Panc1 (cell line): ENCODE measurements at places on chromosomes 1 and 21.

DNA sequence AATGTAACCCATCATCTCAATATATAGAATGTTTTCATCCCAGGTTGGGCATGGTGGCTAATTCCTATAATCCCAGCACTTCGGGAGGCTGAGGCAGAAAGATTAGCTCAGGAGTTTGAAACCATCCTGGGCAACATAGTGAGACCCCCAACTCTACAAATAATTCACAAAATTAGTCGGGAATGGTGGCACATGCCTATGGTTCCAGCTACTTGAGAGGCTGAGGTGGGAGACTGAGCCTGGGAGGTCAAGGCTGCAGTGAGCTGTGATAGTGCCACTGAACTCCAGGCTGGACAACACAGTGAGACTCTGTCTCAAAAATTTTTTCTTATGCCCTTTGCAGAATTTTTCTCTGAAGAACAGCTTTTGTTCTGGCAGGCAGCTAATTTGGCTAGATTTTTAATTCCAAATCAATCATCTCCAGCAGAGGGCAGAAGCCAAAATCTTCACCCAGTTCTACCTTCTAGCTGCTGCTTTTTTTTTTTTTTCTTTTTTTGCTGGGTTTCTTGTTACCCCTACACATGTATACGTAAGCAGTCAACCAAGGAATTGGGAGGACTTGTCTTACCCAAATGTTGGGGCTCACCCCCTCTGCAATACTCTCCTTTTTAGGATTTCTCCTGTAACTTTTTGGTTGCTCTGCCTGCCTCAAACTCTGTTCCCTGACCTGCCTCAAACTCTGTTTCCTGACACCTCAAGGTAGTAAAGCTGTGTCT, 2.7 kb upstream of the RAD54L start:
- DNase-seq: no peak
- H3K4me1 ChIP-seq: peaks cover 16% of the 10 kb centered on the region
- H3K27me3 ChIP-seq: no peaks in the 10 kb centered on the region
- H3K27ac ChIP-seq: no peak overlapping the region
- no peak overlapping the region for H3K4me3 ChIP-seq
- no peaks in the 10 kb centered on the region; the same call in none of the 2 replicates for H3K36me3 ChIP-seq

DNA sequence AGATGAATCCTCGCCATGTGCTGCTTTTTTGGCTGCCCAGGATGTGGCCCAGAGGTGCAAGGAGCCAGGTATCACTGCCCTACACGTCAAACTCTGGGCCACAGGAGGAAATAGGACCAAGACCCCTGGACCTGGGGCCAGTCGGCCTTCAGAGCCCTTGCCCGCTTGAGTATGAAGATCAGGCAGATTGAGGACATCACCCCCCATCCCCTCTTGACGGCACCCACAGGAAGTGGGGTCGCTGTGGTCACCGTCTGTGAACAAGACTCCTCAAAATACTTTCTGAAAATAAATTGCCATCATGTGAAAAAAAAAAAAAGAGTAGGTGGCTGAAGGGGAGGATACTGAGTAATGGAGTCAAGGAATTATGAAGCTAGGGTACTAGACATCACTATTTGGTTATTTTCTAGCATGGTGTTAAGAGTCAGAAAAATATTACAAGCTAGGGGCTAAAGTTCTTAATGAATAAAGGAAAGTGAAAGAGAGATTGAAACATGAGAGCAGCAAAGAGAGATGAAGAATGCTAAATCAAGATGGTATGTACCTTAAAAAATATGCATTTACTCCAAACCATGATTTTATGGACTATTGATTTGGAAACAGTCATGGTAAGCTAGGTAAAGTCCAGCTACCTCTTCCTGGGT, 84.9 kb downstream of the CLEC20A start:
- no peak overlapping the region for H3K4me3 ChIP-seq
- peaks cover 3% of the 10 kb centered on the region; the same call in 1 of the 2 replicates for H3K4me1 ChIP-seq
- H3K27me3 ChIP-seq: no peaks in the 10 kb centered on the region

- no peak overlapping the region for H3K4me3 ChIP-seq
- no peak for DNase-seq
- H3K4me1 ChIP-seq: no peaks in the 10 kb centered on the region
- H3K36me3 ChIP-seq: no peaks in the 10 kb centered on the region
- no peaks in the 10 kb centered on the region; the same call in 1 of the 2 replicates for H3K27me3 ChIP-seq
Measured at GRCh38 chr1:25049190-25049589, 119.1 kb upstream of the RUNX3 start.

DNA sequence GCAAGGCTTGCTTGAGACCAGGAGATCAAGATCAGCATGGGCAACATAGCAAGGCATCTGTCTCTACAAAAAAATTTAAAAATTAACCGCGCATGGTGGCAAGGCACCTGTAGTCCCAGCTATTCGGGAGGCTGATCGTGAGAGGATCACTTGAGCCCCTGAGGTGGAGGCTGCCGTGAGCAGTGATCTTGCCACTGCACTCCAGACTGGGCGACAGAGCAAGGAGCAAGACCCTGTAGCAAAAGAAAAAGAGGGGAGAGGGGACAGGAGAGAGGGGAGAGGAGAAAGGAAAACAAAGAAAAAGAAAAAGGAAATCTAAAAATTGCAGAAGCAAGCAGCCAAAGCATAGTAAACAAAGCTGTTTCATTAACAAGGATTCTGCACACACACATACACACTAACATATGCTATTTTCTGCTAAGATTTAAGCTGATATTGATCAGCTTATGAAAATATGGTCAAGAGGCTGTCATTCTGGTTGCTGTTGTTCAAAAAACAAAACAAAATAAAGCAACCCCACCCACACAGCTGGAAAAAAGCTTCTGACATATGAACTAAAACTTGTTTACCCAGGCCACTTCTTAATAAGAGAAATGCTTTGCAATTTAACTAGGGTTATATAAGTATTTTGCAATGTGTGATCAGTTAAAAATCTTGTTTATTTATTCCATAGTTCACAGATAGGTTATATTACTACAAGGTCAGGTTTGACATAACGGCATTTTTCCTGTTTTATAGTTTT, 1.8 kb downstream of the ARNT start:
- peak overlapping the region; percentile 82; the same call in 1 of the 2 replicates for H3K27ac ChIP-seq
- H3K36me3 ChIP-seq: 0 out of 2 replicates have a peak, but pooled peaks cover 2% of the 10 kb centered on the region
- DNase-seq: no peak
- no peaks in the 10 kb centered on the region for H3K27me3 ChIP-seq

- H3K4me3 ChIP-seq: no peak overlapping the region
- H3K4me1 ChIP-seq: no peaks in the 10 kb centered on the region
- H3K27ac ChIP-seq: no peak overlapping the region
- DNase-seq: no peak
Measured at GRCh38 chr1:235199441-235199840, 38.4 kb upstream of the RBM34 start.

DNA sequence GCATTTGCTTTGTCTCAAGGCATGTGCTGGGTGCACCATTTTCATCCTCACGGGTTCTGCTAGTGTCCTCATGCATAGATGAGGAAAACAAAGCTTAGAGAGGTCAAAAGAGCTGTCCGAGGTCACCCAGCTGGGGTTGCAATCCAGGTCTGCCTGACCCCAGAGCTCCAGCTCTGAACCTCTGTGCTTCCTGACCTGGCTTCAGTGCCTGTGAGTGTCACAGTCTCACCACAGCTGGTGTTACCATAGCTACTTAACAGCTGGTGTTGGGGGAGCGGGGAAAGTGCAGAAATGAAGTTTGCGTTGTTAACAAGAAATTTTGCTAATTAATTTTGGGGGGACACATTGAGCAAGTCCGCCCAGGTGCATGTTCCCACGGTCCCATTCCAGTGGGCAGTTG, 328.5 kb downstream of the KIF26B start:
- H3K27ac ChIP-seq: no peak overlapping the region
- H3K27me3 ChIP-seq: no peaks in the 10 kb centered on the region; the same call in 1 of the 2 replicates
- H3K4me1 ChIP-seq: no peaks in the 10 kb centered on the region
- H3K36me3 ChIP-seq: no peaks in the 10 kb centered on the region

DNA sequence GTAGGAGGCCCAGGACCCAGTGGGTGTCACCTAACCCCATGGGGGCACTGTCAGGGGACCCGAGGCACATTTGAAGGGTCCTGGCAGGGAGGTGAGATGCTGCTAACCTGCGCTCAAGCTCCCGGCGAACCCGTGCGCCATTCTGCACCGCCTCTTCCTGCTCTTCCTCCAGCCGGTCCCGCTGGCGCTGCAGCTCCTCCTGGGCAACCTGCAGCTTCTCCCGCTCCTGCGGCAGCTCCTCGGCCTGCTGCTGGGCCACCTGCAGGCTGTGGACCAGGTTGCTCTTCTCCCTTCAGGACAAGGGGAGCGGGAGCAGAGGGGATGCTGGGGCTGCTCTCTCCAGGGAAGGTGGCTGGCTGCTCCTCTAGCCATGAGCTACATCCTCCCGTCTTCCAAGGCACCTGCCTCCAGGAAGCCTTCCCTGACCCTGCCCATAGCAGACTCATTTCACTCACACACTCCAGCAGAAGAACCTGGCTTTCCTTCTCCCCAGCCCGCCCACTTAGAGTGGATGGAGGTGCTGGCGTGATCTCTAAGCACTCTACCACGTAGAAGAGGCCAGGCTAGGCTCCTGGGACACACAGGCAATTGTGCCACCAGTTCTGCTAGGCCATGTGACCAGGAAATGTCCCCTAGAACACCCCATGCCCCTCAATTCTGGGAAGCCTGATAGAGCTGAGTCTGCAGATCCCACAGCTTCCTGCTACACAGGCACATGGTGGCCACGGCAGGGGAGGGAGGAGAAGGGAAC, 15.2 kb upstream of the NBPF1 start:
- no peak for DNase-seq
- no peaks in the 10 kb centered on the region for H3K4me1 ChIP-seq
- H3K27ac ChIP-seq: no peak overlapping the region
- H3K36me3 ChIP-seq: peaks cover 4% of the 10 kb centered on the region; the same call in 1 of the 2 replicates
- no peak overlapping the region for H3K4me3 ChIP-seq

GRCh38 chr21:15976807-15977206, 247.0 kb downstream of the USP25 start:
- H3K36me3 ChIP-seq: no peaks in the 10 kb centered on the region
- no peak overlapping the region for H3K27ac ChIP-seq
- no peaks in the 10 kb centered on the region for H3K27me3 ChIP-seq
- H3K4me3 ChIP-seq: no peak overlapping the region
- H3K4me1 ChIP-seq: no peaks in the 10 kb centered on the region

- H3K4me3 ChIP-seq: no peak overlapping the region
- H3K27me3 ChIP-seq: no peaks in the 10 kb centered on the region
- H3K36me3 ChIP-seq: no peaks in the 10 kb centered on the region
Measured at GRCh38 chr1:115198938-115199337, 109.6 kb upstream of the TSPAN2 start.

- H3K4me3 ChIP-seq: no peak overlapping the region
- no peak for DNase-seq
- H3K36me3 ChIP-seq: no peaks in the 10 kb centered on the region
- H3K4me1 ChIP-seq: no peaks in the 10 kb centered on the region
Measured at GRCh38 chr21:25513810-25514209, 93.5 kb downstream of the MRPL39 start.

- no peak overlapping the region for H3K27ac ChIP-seq
- H3K4me3 ChIP-seq: no peak overlapping the region
- H3K27me3 ChIP-seq: no peaks in the 10 kb centered on the region
- no peaks in the 10 kb centered on the region for H3K36me3 ChIP-seq
Measured at GRCh38 chr1:216054600-216054999, 368.6 kb downstream of the USH2A start.

- no peaks in the 10 kb centered on the region for H3K36me3 ChIP-seq
- no peak overlapping the region for H3K4me3 ChIP-seq
- H3K27me3 ChIP-seq: no peaks in the 10 kb centered on the region
- H3K4me1 ChIP-seq: 0 out of 2 replicates have a peak, but pooled peaks cover 4% of the 10 kb centered on the region
- no peak overlapping the region for H3K27ac ChIP-seq
- no peak for DNase-seq
Measured at GRCh38 chr1:224565611-224566406, 50.3 kb upstream of the CNIH3 start.
